Left lung (tissue), 14 donors: ENCODE measurements at places on chromosomes 4 and X. TPM values are rescaled to one million over a fixed set of nuclear protein-coding genes. Genes with fewer than 3 reads are reported as not detected.

Gene GRK4
- polyA plus RNA-seq: 17.3 TPM

GRCh38 chrX:101958139-101958538, 26.3 kb upstream of the ZMAT1 start:
- H3K27ac ChIP-seq: no peak overlapping the region
- no peaks in the 10 kb centered on the region for H3K36me3 ChIP-seq

GRCh38 chr4:101357751-101358150, 10.4 kb upstream of the PPP3CA start:
- H3K27ac ChIP-seq: no peak overlapping the region
- H3K4me3 ChIP-seq: no peak overlapping the region
- H3K36me3 ChIP-seq: no peaks in the 10 kb centered on the region

Gene GPR119
- not detected for polyA plus RNA-seq

DNA sequence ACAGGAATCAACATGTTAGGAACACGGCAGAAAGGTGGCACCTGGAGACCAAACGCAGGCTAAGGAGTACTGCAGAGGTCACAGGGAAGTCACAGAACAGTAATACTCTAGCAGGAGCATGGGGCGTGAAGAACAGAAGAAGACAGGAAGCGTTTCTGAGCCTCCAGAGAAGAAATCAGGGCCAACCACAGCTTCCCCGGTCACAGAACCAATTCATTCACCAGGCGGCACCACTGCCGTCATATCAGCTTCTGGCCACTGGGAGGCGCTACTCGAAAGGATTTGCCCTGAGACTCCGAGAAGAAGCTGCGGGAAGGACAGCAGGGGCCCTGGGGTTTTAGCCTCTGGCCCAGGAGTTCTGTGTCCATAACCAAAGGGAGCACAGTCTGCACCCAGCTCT, 78.0 kb upstream of the DRD5 start:
- H3K27me3 ChIP-seq: no peaks in the 10 kb centered on the region
- no peaks in the 10 kb centered on the region for H3K36me3 ChIP-seq
- no peak overlapping the region for H3K27ac ChIP-seq

DNA sequence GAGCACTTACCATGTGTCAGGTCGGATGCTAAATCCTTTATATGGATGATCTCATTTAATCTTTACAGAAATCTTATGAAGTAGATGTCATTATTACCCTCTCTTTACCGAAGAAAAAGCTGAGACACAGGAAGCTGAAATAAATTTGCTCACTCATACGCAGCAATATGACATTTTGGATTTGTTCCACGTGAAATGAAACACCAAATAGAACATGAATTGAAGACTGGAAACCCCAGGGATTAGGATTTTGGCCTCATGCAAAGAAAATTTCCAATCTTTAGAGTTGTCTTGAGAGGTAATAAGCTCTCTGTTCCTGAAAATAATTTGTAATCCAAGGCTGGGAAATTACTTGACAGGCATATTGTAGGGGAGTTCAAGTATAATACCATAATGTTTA, 354.4 kb upstream of the CLNK start:
- no peak overlapping the region for H3K4me3 ChIP-seq
- no peak for DNase-seq
- H3K4me1 ChIP-seq: no peaks in the 10 kb centered on the region
- H3K27me3 ChIP-seq: no peaks in the 10 kb centered on the region
- no peaks in the 10 kb centered on the region for H3K36me3 ChIP-seq
- no peak overlapping the region for H3K27ac ChIP-seq

DNA sequence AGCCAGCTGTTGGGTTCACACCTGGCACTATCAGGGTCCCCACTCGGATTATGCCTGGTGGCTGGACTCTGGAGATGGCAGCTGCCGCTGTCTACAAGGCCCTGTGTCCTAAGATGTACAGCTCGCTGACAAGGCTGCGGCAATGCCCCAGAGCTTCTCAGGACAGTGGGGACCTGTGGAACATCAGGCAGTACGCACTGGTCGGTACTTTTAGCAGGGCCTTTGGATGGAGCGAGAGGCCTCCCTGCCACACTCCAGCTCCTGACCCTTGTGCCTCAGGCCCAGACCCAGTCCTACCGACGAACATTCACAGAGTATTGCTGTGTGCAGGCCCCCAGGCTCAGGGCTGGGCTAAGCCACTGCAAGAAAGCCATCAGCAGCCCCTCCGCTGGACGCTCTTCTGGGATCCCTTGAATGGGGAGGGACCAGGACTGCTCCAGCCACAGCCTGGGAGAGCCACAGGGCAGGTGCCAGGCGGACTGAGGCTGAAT, 45.7 kb upstream of the HMX1 start:
- H3K27ac ChIP-seq: no peak overlapping the region
- H3K4me1 ChIP-seq: no peaks in the 10 kb centered on the region

Gene FATE1
- polyA plus RNA-seq: 0.24 TPM

DNA sequence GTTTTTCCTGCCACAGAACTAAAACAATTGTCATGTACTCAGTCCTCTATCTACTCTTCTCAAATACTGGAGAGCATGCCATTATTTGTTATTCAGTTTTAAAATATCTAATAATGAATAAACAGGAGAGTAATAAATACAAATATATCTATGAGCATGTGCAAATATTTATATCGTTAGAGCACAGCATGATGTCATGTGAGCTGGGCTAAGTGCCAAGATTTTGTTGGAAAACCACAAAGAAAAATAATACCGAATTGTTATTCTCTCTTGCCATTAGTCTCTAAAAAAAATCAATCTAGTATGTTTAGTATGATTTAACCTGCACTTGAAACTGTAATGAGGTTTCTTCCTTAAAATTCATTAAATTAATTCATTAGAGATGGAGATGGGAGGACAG, 97.3 kb downstream of the DDX60 start:
- no peaks in the 10 kb centered on the region for H3K27me3 ChIP-seq
- no peaks in the 10 kb centered on the region for H3K36me3 ChIP-seq
- H3K27ac ChIP-seq: no peak overlapping the region
- DNase-seq: peak; percentile 16
- no peaks in the 10 kb centered on the region for H3K4me1 ChIP-seq

Gene MAGEB1
- polyA plus RNA-seq: not detected

DNA sequence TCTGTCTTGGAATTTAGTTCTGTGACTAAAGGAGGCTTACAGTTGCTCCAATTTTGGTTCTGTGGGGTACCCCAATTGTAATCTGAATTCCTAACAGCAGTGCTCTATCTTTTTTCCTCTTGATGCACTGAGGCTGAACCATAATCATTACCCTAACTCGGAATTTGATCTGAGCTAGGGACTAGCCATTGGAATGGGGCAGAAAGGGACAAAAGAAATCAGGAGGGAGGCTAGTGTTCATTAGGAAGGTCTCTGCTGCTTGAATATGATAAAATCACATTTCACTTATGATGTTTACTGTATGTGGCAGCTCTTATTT, 2.7 kb downstream of the KLF3 start:
- H3K4me3 ChIP-seq: peak overlapping the region; percentile 77
- no peaks in the 10 kb centered on the region for H3K36me3 ChIP-seq
- H3K27me3 ChIP-seq: no peaks in the 10 kb centered on the region
- DNase-seq: no peak

- H3K27ac ChIP-seq: no peak overlapping the region
- H3K36me3 ChIP-seq: no peaks in the 10 kb centered on the region
- no peaks in the 10 kb centered on the region for H3K4me1 ChIP-seq
- no peak overlapping the region for H3K4me3 ChIP-seq
- H3K27me3 ChIP-seq: no peaks in the 10 kb centered on the region
Observed at GRCh38 chr4:151833174-151833573, 72.4 kb upstream of the GATB start.

GRCh38 chrX:107454302-107454701, 4.8 kb downstream of the FRMPD3 start:
- no peak for DNase-seq
- H3K27ac ChIP-seq: no peak overlapping the region
- peaks cover 7% of the 10 kb centered on the region for H3K27me3 ChIP-seq
- H3K4me1 ChIP-seq: no peaks in the 10 kb centered on the region
- H3K36me3 ChIP-seq: no peaks in the 10 kb centered on the region

Gene SLC6A14
- 0.08 TPM for polyA plus RNA-seq

DNA sequence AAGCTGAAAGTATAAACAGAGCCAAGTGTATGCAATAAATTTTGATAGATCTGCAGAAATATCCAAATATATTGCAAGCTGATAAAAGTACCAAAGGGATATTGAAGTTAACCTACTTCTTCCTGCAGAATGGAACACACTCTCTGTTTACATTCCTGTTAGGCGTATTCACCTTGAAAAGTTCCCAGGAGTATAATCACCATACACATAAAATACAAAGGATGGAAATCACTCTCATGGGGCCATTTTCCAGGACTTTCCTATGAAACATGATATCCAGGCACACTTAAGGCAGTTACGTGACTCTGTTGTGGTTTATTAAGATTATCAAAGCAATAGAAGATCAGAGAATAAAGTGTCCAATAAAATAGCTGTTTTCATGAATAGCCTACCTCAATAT, 1142.3 kb downstream of the NLGN4X start:
- H3K4me1 ChIP-seq: no peaks in the 10 kb centered on the region
- H3K27me3 ChIP-seq: no peaks in the 10 kb centered on the region
- H3K27ac ChIP-seq: no peak overlapping the region
- no peaks in the 10 kb centered on the region for H3K36me3 ChIP-seq
- no peak for DNase-seq
- H3K4me3 ChIP-seq: no peak overlapping the region

- H3K4me3 ChIP-seq: no peak overlapping the region
- no peaks in the 10 kb centered on the region for H3K27me3 ChIP-seq
- no peak overlapping the region for H3K27ac ChIP-seq
- DNase-seq: no peak
Observed at GRCh38 chr4:74805601-74806000, 11.3 kb upstream of the BTC start.

- DNase-seq: no peak
- H3K4me1 ChIP-seq: no peaks in the 10 kb centered on the region
- H3K4me3 ChIP-seq: no peak overlapping the region
- no peaks in the 10 kb centered on the region for H3K27me3 ChIP-seq
- no peaks in the 10 kb centered on the region for H3K36me3 ChIP-seq
Observed at GRCh38 chrX:4094926-4095325, 381.5 kb upstream of the PRKX start.

Gene ODAPH
- 0.31 TPM for polyA plus RNA-seq

Gene PPP1R2C
- not detected for polyA plus RNA-seq

GRCh38 chr4:102612210-102612609, 111.1 kb downstream of the NFKB1 start:
- no peaks in the 10 kb centered on the region for H3K27me3 ChIP-seq
- peaks cover 100% of the 10 kb centered on the region for H3K36me3 ChIP-seq

GRCh38 chr4:41013746-41014145, 200.6 kb downstream of the APBB2 start:
- no peaks in the 10 kb centered on the region for H3K27me3 ChIP-seq
- no peaks in the 10 kb centered on the region for H3K4me1 ChIP-seq
- no peak for DNase-seq
- H3K36me3 ChIP-seq: no peaks in the 10 kb centered on the region
- no peak overlapping the region for H3K4me3 ChIP-seq

Gene HSFX1
- 2.7 TPM for polyA plus RNA-seq

- H3K4me1 ChIP-seq: no peaks in the 10 kb centered on the region
- H3K36me3 ChIP-seq: no peaks in the 10 kb centered on the region
- H3K27me3 ChIP-seq: no peaks in the 10 kb centered on the region
- no peak overlapping the region for H3K4me3 ChIP-seq
- DNase-seq: no peak
- no peak overlapping the region for H3K27ac ChIP-seq
Observed at GRCh38 chrX:68492583-68492982, 6.3 kb upstream of the YIPF6 start.

DNA sequence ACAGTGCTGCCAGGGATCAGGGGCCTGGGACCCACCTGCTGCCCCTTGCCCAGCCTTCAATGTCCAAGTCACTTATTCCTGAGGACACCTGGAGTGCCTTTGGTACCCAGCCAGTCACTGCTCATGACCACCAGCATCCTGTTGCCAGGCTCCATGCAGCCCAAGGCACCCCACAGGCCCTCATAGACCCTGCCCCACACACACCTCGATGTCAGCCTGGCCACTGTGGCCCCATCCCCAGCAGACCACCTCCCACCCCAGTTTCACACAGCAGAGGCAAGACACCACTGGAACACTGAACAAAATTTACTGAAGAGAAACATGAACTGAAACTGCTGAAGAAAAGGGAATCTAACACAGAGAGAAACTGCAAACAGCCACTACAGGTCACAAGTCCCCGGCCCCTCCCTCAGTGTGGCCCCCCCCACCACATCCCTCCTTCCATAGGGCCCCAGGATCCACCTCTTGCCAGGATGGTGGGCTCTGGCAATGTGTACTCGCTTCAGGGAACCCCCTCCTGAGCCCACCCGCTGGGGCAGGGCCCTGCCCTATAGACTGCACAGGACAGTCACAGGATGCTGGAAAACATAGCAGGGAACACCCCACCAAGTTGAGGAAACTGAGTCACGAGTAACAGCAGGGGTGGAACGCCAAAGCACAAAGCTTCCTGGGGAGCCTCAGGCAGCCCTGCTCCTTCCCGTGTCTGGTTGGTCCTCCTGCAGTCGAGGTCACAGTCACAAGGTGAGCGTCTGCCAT, 5.2 kb downstream of the PNMA5 start:
- H3K27me3 ChIP-seq: no peaks in the 10 kb centered on the region
- H3K36me3 ChIP-seq: no peaks in the 10 kb centered on the region
- no peak overlapping the region for H3K27ac ChIP-seq

- H3K36me3 ChIP-seq: no peaks in the 10 kb centered on the region
- H3K27ac ChIP-seq: peak overlapping the region; percentile 62
- H3K4me3 ChIP-seq: no peak overlapping the region
- peaks cover 14% of the 10 kb centered on the region for H3K4me1 ChIP-seq
- DNase-seq: no peak
Observed at GRCh38 chr4:125388613-125389012, 73.9 kb downstream of the FAT4 start.
